LNCaP clone FGC (cell line): ENCODE measurements at places on chromosomes 4 and X.

- DNase-seq: no peak
Measured at GRCh38 chr4:161291222-161291621, 872.6 kb downstream of the FSTL5 start.

DNA sequence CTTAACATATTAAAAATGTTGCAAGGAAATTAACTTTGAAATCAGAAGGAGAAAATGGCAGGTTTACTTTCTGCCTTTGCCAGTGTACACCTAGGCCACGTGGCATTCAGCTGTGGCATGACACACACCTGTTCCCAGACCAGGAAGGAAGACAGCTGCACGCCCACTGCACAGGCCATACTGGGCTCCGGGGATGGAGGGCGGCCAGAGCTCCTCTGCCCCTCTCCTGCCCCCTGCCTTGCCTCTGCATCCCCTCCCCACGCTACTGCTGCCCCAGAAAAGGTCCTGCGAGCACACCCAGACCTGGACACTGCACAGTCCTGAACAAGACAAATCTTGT lies 68.4 kb downstream of the GATB start:
- DNase-seq: no peak

- no peak for DNase-seq
Measured at GRCh38 chr4:142815834-142816233, 30.3 kb downstream of the INPP4B start.

DNA sequence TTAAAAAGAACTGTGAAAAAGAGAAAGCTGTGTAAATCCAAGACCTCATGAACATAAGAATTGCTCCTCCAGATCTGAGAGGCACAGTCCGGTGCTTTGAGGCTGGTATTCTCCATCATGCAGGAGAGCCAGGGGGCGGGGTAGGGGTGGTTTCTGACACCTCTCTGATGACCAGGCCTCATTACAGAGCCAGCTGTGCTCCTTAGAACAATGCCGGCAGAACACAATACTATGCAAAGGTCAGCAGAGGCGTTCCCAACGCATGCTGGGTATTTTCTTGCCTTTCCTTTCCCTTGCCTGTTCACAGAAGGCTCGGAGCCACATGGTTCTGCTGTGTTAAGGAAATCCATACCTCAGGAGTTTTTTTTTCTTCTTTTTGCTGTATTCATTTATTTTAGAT lies 91.2 kb upstream of the SOD3 start:
- DNase-seq: no peak

DNA sequence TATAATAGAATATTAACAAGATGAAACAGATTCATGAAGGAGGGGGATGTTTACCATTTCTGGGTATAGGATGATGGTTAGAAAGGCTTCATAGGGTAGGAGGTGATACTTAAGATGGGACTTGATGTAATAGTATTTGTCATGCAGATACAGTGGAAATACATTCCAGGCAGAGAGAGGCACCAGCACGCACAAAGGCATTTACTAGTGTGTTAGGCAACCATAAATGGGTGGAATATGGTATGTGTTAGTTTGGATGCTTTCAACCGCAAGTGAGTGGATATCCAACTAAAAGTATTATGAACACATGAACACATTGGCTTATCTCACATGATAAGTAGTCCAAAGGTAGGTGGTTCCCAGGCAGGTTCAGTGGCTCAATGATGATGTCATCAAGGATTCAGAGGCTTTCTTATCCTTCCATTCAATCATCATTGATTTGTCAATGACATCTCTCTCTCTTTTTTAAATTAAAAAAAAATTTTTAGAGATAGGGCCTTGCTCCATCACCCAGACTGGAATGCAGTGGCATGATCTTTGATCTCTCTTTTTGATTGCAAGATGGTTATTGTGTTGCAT lies 12.7 kb upstream of the STARD8 start:
- DNase-seq: no peak
